Stimulated activated CD4-positive, alpha-beta T cell treated with anti-CD3 and anti-CD28 coated beads, Interleukin-12 subunit alpha, Interleukin-12 subunit beta, amount 100 ng/mL, for 4 hours (primary cell): ENCODE measurements at places on chromosomes 6 and 20.

- DNase-seq, result no peak
Observed at GRCh38 chr6:35197196-35197595, 16.6 kb upstream of the SCUBE3 start.

DNA sequence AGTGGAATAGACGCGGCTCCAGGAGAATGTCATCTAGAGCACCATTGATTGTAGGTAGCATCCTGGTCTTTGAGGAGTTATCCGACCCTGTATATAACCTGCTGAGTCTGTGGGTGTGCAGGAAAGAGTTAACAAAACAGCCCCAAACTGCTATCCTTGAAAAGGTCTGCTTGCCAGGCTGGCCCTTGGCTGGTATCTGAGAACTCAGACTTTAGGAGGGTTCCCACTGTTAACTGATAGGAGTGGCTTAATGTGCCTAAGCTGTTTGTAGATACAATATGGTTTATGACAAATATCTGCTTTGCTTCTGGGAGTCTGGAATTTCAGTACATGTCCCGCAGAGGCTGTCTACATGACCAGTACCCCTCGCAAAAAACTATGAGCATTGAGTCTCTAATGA is 27.6 kb upstream of the MCUR1 start:
- no peak for DNase-seq

GRCh38 chr20:19260412-19261090 is 48.1 kb downstream of the SLC24A3 start:
- DNase-seq, result no peak

DNA sequence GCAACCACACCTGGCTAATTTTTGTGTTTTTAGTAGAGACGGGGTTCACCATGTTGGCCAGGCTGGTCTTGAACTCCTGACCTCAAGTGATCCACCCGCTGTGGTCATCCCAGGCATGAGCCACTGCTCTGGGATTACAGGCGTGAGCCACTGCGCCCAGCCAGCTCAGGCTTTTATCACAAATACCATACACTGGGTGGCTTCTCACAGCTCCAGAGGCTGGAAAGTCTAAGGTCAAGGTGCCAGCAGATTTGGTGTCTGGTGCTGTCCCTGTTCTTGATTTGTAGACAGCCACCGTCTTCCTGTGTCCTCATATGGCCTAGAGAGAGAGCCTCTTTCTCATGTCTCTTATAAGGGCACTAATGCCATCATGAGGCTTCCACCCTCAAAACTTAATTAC is 25.9 kb downstream of the SHLD1 start:
- no peak for DNase-seq

- DNase-seq, result no peak
Observed at GRCh38 chr20:12255461-12255970, 337.8 kb downstream of the BTBD3 start.

- DNase-seq, result no peak
Observed at GRCh38 chr6:82739303-82739702, 326.3 kb downstream of the UBE3D start.

DNA sequence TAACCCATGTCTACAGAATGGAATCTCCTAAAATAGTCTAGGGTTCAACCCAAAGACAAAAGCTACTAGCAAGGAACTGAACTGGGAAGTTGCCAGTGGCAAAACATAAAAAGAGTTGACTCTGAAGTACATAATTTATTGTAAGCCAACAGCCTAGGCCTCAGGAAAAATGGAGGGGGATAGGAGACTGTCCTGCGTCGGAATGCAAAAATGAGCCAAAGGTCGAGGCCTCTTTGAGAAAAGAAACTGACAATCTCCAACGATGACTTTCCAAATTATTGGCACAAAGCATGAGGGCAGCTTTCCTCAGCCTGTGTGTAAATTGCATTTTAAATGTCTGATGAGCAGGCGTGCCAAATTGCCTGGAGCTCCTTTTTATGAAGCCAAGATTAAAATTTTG is 2.1 kb downstream of the COL12A1 start:
- DNase-seq, result no peak

GRCh38 chr20:38559764-38560163 is 21.2 kb upstream of the ADIG start:
- DNase-seq, result no peak

- DNase-seq, result no peak
Observed at GRCh38 chr6:25377664-25378063, 98.5 kb downstream of the CARMIL1 start.

GRCh38 chr6:94548201-94548600 is 1029.1 kb upstream of the MANEA start:
- DNase-seq, result no peak

- no peak for DNase-seq
Observed at GRCh38 chr20:19889011-19889953, 127.9 kb upstream of the NAA20 start.

GRCh38 chr6:80004173-80005072 is at the start of gene TTK:
Gene TTK (plus strand): TSS chr6:80004649. CDS start chr6:80005844, 1,195 bp downstream.
- DNase-seq, result peak; percentile 84

- DNase-seq, result no peak
Observed at GRCh38 chr20:17155401-17155800, 71.4 kb upstream of the PCSK2 start.

GRCh38 chr20:24453869-24454268 is 15.6 kb upstream of the SYNDIG1 start:
- no peak for DNase-seq

- no peak for DNase-seq
Observed at GRCh38 chr6:10373642-10374359, 41.1 kb downstream of the TFAP2A start.

- no peak for DNase-seq
Observed at GRCh38 chr20:37416100-37416847, 70.3 kb downstream of the SRC start.
